ENCODE measurements at places on chromosomes 16 and 17.

GRCh38 chr17:78258323-78259191 lies 27.1 kb downstream of the TMEM235 start:
- H3K36me3 ChIP-seq = no peaks in the 10 kb centered on the region
- H3K27ac ChIP-seq = peak overlapping the region; percentile 84
- H3K27me3 ChIP-seq = no peaks in the 10 kb centered on the region

GRCh38 chr17:81514739-81515529 lies 2.3 kb upstream of the ACTG1 start:
- peaks cover 22% of the 10 kb centered on the region for H3K36me3 ChIP-seq
- peak; percentile 93 for DNase-seq
- no peaks in the 10 kb centered on the region for H3K27me3 ChIP-seq
- H3K4me1 ChIP-seq = peaks cover 49% of the 10 kb centered on the region

GRCh38 chr16:3076577-3076976 lies 11.1 kb downstream of the IL32 start:
- DNase-seq = no peak
- no peaks in the 10 kb centered on the region for H3K27me3 ChIP-seq
- H3K27ac ChIP-seq = peak overlapping the region; percentile 51
- no peak overlapping the region for H3K4me3 ChIP-seq

DNA sequence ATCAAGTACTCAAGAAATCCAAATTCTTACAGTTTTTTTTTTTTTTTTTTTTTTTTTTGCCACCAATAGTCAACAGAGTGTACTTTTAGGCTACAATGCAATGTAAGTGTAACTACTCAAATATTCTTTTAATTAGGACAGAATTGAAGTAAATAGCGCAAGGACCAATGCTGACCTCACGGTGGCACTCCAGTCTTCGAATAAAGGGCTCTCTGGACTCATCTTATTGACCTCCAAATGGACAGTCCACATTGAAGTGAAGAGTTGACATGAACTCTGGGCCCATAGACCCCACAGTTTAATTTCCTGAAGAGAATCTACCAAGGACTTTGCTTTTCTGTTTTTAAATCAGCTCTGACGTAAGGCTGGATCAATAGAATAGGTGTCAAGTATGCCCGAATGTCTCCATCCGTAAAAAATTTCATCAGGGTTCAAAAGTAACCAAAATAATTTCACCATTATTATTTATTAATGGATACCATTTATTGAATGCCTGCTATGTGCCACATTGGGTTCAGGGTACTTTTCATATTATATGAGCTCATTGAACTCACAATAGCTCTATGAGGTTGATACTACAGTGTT lies 7.3 kb upstream of the DDX52 start:
- H3K36me3 ChIP-seq = no peaks in the 10 kb centered on the region
- H3K4me3 ChIP-seq = no peak overlapping the region
- DNase-seq = no peak
- H3K27me3 ChIP-seq = peaks cover 11% of the 10 kb centered on the region

- H3K4me1 ChIP-seq = no peaks in the 10 kb centered on the region
- no peaks in the 10 kb centered on the region for H3K27me3 ChIP-seq
- DNase-seq = no peak
- no peaks in the 10 kb centered on the region for H3K36me3 ChIP-seq
- H3K4me3 ChIP-seq = no peak overlapping the region
Observed at GRCh38 chr17:13704333-13704732, 102.6 kb upstream of the HS3ST3A1 start.

DNA sequence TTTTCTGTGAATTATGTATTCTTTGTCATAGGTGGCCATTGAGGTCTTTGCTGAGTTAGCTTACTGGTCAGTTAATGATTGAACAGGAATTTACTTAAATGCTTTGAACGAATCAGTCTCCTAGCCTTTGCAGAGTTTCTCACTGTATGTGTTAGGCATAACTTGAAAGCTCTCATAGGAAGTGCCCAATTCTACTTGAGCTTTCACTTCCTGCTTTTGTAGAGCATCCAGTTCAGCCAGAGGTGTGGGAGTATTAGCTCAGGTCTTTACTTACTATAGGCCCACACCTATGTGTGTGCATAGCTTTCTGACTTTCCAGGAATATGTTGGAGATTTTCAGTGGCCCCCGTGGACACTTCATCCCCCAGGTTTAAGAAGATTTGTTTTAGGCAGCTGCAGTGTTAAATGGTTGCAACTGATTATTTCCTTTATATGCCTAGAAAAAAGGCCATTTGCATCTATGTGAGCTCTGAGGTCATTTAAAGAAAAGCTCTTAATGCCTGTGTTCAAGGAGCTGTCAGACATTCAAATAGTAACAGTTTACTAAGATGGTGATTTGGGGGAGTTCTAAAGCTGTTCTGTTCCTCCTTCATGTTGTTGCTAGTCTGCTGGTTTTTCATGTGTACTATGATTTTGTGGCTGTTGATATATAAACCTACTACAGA lies 62.3 kb downstream of the PHKB start:
- no peaks in the 10 kb centered on the region for H3K27me3 ChIP-seq
- no peak for DNase-seq
- no peak overlapping the region for H3K4me3 ChIP-seq
- no peak overlapping the region for H3K27ac ChIP-seq
- peaks cover 2% of the 10 kb centered on the region for H3K36me3 ChIP-seq

GRCh38 chr16:8905168-8905762 lies 23.1 kb downstream of the LITAFD start:
- no peaks in the 10 kb centered on the region for H3K4me1 ChIP-seq
- H3K27ac ChIP-seq = no peak overlapping the region
- no peak for DNase-seq
- peaks cover 100% of the 10 kb centered on the region for H3K36me3 ChIP-seq
- H3K4me3 ChIP-seq = no peak overlapping the region

GRCh38 chr16:75114946-75115825 lies 1.4 kb downstream of the LDHD start:
- H3K27ac ChIP-seq = no peak overlapping the region
- no peaks in the 10 kb centered on the region for H3K36me3 ChIP-seq
- H3K4me3 ChIP-seq = peak overlapping the region; percentile 55
- DNase-seq = peak; percentile 63

DNA sequence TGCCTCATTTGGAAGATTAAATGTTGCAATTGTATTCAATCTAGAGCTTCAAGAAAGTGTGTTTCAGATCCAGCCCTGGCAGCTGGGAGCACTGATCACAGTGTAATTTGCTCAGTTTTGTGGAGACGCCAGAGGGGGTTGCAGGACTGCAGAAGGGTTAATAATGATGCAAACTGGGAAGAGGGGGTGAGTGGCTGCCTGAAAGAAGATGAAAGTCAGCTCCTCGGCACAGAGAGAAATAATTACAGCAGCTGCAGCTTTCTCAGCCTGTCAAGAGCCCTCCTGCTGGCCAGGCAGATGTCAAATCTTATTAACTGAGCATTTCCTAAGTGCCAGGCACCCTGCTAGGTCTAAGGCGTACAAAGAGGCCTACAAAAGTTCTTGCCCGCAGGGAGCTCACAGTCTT lies 97.7 kb downstream of the ZNF18 start:
- DNase-seq = no peak
- no peak overlapping the region for H3K27ac ChIP-seq

DNA sequence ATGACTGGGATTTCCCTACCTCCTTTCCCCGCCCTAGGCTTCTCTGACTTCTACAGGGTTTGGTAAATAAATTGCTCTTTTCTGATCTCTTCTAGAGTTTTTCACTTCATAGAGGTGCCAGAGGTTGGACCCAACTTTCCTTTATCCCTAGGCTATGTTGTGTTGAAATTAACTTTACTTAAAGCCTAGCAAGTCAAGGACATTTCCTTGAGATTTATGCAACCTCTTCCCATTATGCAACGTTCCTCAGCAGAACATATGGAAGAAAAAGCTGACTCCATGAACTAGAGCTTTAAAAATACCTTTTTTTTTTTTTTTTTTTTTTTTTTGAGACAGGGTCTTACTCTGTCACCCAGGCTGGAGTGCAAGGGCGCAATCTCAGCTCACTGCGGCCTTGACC lies 15.5 kb downstream of the MPO start:
- no peaks in the 10 kb centered on the region for H3K36me3 ChIP-seq
- peaks cover 43% of the 10 kb centered on the region for H3K27me3 ChIP-seq
- no peak overlapping the region for H3K4me3 ChIP-seq
- DNase-seq = no peak
- no peaks in the 10 kb centered on the region for H3K4me1 ChIP-seq

GRCh38 chr17:2871205-2871604 lies 75.0 kb downstream of the RAP1GAP2 start:
- no peak overlapping the region for H3K4me3 ChIP-seq
- DNase-seq = no peak
- H3K27ac ChIP-seq = no peak overlapping the region
- no peaks in the 10 kb centered on the region for H3K36me3 ChIP-seq
- H3K27me3 ChIP-seq = peaks cover 8% of the 10 kb centered on the region

- H3K27ac ChIP-seq = no peak overlapping the region
- peaks cover 7% of the 10 kb centered on the region for H3K27me3 ChIP-seq
- peak; percentile 19 for DNase-seq
- no peaks in the 10 kb centered on the region for H3K4me1 ChIP-seq
Observed at GRCh38 chr17:74485841-74486240, 19.4 kb downstream of the CD300A start.

DNA sequence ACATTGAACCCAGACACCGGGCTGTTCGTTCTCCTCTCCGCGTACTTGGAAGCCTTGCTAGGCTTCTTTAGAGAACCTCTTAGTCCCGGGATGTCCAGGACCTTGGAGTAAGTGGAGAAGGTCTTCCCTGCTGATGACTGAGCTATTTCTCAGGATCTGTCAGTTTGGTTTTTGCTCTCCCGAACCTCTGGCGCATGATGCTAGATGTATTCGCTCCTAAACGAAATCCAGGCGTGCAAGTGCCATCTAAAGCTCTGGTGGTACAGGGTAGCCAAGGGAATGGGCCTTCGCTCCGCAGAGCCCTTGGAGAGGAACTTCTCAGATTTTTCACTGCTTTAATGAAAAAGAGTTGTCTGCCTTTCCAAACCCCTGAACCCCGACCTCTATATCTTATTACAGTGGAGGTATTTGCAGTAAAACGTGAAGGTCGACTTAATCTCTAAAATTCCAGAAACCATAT lies 547 bp downstream of the VMP1 start:
- H3K27ac ChIP-seq = peak overlapping the region; percentile 85
- peaks cover 13% of the 10 kb centered on the region for H3K36me3 ChIP-seq
- H3K4me3 ChIP-seq = peak overlapping the region; percentile 71
- no peak for DNase-seq
- no peaks in the 10 kb centered on the region for H3K27me3 ChIP-seq

DNA sequence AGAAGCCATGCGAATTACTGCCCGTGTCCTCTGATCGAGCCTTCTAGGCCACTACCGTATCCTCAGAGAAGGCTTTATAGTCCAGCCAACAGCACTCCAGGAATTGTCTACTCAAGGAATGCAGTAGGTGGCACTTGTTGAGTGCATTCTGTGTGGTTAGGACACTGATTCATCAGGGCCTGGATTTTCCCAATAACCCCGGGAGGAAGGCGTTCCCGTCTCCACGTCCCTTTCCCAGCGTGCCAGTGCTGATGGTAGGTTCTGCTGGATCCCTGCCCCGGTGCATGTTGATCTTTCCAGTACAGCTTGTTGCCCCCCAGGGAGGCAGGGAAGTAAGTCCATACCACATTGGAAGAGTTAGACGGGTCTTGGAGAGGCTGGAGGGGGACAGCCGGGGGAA lies 122.2 kb downstream of the RPTOR start:
- no peak for DNase-seq
- H3K27ac ChIP-seq = no peak overlapping the region
- no peaks in the 10 kb centered on the region for H3K36me3 ChIP-seq

DNA sequence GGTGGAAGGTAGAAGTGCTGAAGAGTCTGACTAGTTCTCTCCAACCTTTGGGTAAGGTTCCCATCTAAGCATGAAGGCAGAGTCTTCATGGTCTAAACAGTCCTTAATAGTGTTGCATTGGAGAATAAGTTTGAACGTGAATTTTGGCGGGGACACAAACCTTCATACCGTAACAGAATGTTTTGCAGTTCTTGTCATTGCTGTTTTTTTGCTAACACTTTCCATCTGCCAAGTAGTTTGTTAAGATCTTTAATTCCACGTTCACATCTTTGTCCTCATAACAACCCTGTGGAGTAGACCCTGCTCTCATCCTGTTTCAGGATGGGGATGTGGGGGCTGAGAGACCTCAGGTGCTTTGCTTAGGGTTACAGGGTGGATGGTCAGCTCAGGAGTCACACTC lies 936.9 kb upstream of the EEF2KMT start:
- H3K36me3 ChIP-seq = no peaks in the 10 kb centered on the region
- no peaks in the 10 kb centered on the region for H3K27me3 ChIP-seq
- no peak overlapping the region for H3K4me3 ChIP-seq

GRCh38 chr17:45992175-45992574 lies 6.9 kb upstream of the STH start:
- no peak overlapping the region for H3K27ac ChIP-seq
- no peak overlapping the region for H3K4me3 ChIP-seq
- H3K36me3 ChIP-seq = no peaks in the 10 kb centered on the region
- H3K4me1 ChIP-seq = no peaks in the 10 kb centered on the region

GRCh38 chr17:77230436-77230830 lies 89.7 kb downstream of the SEC14L1 start:
- H3K27ac ChIP-seq = no peak overlapping the region
- no peaks in the 10 kb centered on the region for H3K36me3 ChIP-seq
- no peak overlapping the region for H3K4me3 ChIP-seq
- peaks cover 14% of the 10 kb centered on the region for H3K4me1 ChIP-seq
- H3K27me3 ChIP-seq = no peaks in the 10 kb centered on the region

GRCh38 chr16:72137380-72138063 lies 34.4 kb downstream of the PMFBP1 start:
- no peaks in the 10 kb centered on the region for H3K27me3 ChIP-seq
- H3K4me3 ChIP-seq = no peak overlapping the region
- no peaks in the 10 kb centered on the region for H3K36me3 ChIP-seq
- DNase-seq = peak; percentile 44

DNA sequence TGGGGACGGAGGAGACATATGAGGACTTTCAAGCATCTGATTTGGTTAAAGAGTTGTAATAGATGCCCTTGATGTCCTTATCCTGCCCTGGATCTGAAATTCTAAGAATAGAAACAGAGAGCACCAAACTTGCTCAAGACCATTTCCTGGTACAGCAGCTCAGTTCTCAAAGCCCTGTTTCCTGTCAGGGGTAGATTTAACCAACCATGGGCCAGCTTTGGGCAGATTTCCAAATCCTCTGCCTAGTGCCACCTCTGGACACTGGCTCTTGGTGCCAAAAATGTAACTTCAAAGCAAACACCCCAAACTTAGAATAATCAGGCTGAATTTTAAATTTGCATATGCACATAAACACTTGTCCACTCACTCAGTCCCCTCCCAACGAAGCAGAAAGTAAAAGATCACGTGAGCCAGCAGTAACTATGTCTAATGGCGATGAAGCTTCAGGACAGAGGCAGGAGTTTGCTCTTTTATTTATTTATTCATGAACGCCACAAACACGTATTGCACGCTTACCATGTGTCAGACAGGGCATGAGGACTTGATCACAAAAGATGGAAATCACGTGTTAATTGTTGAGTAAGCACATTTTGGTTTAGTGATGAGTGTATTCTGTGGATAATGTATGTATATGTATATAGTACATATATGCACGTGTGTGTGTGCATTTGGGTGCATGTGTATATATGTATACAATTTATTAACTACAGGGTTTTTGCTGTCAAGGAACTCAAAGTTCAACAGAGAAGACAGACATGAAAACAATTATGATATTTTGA lies 23.1 kb upstream of the SDK2 start:
- peaks cover 3% of the 10 kb centered on the region for H3K27me3 ChIP-seq
- no peak for DNase-seq
- H3K4me1 ChIP-seq = peaks cover 10% of the 10 kb centered on the region
- no peaks in the 10 kb centered on the region for H3K36me3 ChIP-seq
- H3K27ac ChIP-seq = no peak overlapping the region

- no peak overlapping the region for H3K27ac ChIP-seq
- no peaks in the 10 kb centered on the region for H3K27me3 ChIP-seq
- no peak for DNase-seq
- H3K36me3 ChIP-seq = no peaks in the 10 kb centered on the region
Observed at GRCh38 chr16:24645739-24646645, 83.5 kb upstream of the TNRC6A start.

GRCh38 chr16:52318302-52319009 lies 228.5 kb downstream of the TOX3 start:
- H3K27me3 ChIP-seq = no peaks in the 10 kb centered on the region
- no peak overlapping the region for H3K4me3 ChIP-seq
- H3K36me3 ChIP-seq = no peaks in the 10 kb centered on the region

Data from upper lobe of right lung (tissue), 1 donor.